ENCODE measurements at places on chromosomes 2 and 18. TPM values are rescaled to one million over a fixed set of nuclear protein-coding genes. Genes with fewer than 3 reads are reported as not detected.

DNA sequence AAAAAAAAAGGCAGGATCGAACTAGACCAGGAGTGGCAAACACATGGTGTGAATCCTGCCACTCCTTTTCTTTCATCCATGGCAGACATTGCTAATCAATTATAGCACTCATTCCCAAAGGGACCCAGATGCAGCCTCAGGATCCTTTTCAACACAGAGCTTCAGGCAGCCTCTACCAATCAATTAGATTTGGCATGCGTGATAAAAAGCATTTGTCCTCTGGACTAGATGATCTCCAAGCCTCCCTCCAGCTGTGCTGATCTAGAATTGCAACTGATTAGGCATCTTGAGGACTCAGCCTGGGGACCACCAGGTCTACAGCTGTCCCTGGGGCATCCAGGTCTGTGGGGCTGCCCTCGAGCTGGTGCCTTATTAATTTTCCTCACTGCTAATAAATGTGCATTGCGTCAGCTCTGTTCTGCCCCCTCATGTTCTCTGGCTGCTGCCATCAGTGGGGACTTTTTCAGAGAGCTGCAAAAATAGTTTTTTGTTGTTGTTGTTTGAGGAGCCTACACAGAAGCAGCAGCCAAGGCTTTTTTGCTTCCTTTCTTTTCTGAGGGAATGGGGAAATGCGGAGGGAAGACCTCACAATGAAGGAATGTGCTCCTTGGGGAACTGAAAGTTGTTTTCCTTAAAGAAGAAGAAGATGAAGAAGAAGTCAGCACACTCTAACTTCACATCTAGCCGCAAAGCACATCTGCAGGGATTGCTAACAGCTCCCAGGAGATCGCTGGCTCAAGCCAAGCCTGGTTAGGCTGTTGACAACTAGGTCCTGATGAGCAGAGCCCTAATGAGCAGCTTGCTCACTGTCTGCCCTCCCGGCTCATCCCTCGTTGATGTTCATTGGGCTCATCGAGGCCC is 8.8 kb upstream of the ATOH8 start:
- peak; percentile 60 for DNase-seq

GRCh38 chr18:28735731-28736130 is 558.8 kb upstream of the CDH2 start:
- peak; percentile 2 for DNase-seq

GRCh38 chr2:162282765-162283425 is 35.6 kb downstream of the IFIH1 start:
- DNase-seq: no peak

DNA sequence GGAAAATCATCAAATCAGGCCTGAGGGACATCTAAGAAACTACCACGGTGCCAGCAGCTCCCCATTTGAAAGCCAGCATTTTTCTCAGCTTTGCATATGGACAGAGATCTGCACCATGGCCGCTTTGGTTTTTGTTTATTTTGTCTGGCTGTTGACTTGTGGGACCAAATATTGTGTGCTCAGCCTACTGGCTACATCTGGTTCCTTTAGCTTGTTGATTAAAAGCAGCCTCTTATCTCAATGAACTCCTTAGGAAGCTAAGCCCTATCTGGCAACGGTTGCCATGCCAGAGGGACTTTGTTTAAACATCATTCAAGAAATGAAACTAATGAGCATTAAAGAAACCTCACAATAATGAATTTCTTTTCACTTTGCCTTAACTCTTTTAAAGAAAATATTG is 32.4 kb upstream of the CCDC150 start:
- DNase-seq: no peak

DNA sequence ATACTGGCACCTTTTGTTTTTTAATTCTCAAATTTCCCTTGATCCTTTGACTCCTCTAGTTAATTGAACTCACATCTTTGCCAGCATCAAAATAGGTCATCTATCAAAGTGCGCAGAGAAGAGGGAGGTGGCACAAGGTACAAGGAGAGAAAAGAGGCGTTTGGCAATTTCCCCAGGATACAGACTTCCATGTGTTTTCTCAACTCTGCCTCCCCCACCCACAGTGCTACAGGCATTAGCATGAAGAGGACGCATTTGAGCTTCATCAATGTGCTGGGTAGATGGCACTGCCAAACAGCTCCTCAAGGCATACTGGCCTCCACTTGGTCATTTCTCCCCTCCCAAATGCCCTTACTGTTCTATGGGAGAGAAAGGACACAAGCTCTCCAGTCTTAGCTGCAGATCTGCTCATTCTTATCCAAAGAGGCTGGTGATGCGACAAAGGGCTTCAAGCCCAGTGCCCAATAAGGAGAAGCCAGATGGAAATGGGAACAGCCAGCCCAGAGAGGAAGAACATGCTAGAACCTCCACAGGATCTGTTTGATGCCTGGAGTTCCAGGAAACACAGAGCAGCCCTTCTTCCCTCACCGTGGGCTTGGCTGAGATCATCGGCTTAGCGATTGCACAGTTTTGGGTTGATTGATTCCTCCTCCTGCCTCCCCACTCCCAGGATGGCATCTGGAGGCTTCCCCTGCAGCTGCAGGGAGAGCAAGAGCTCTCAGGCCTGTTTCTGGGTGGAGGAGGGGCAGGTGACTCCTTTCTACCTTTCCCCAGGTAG is 144.7 kb upstream of the SMAD2 start:
- no peak for DNase-seq

The COL4A4 gene
- polyA plus RNA-seq: 2.3 TPM

GRCh38 chr18:36200354-36200771 is 13.1 kb downstream of the MOCOS start:
- DNase-seq: no peak

DNA sequence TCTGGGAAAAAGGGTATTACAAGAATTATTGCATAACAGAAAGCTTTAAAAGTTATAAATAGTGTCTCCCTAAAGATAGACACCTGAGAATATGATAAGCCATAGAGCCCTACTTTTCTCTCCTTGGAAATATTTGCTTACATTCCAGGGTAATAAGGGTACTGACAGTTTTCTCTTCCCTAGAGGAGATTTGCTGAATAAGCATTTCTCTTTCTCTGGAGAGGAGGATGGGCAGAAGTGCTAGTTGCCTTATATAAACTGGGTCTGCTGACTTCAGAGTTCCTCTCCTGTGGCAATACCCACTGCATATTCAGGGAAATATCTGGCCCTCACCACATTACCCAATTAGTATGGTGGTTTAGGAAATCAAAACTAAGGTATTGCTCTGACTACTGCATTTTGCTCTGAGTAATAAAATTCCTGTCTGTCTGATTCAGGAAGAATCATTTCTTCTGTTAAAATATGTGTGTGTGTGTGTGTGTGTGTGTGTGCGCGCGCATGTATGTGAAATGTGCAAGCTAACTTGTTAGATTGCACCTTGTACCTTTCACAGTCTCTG is 1391.3 kb downstream of the DSC3 start:
- no peak for DNase-seq

The ERFE gene
- 0.53 TPM for polyA plus RNA-seq
